CD4-positive, CD25-positive, alpha-beta regulatory T cell (primary cell): ENCODE measurements at places on chromosomes 2 and 18. TPM values are rescaled to one million over a fixed set of nuclear protein-coding genes. Genes with fewer than 3 reads are reported as not detected.
A peak's percentile ranks its signal among the peaks of the same experiment; 100 is the strongest.

MAP2 gene
- not detected for total RNA-seq

DNA sequence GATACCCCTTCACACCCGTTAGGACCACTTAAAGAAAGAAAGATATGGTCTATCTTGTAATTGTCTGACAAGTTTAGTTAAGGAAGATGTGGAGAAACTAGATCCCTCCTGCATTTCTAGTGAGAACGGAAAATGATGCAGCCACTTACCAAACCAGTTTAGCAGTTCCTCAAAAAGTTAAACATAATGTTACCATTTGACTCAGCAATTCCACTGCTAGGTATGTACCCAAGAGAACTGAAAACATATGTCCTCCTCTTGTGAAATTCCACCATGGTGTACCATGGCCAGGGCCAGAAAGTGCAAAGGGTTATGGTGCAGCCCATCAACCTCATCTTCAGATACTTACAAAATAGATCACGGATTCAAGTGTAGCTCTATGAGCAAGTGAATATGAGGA lies 79.0 kb upstream of the ID2 start:
- no peak for DNase-seq

NOSTRIN gene
- not detected for total RNA-seq

- peak; percentile 32 for DNase-seq
Measured at GRCh38 chr2:201263779-201264178, 3.4 kb downstream of the CASP8 start.

DNA sequence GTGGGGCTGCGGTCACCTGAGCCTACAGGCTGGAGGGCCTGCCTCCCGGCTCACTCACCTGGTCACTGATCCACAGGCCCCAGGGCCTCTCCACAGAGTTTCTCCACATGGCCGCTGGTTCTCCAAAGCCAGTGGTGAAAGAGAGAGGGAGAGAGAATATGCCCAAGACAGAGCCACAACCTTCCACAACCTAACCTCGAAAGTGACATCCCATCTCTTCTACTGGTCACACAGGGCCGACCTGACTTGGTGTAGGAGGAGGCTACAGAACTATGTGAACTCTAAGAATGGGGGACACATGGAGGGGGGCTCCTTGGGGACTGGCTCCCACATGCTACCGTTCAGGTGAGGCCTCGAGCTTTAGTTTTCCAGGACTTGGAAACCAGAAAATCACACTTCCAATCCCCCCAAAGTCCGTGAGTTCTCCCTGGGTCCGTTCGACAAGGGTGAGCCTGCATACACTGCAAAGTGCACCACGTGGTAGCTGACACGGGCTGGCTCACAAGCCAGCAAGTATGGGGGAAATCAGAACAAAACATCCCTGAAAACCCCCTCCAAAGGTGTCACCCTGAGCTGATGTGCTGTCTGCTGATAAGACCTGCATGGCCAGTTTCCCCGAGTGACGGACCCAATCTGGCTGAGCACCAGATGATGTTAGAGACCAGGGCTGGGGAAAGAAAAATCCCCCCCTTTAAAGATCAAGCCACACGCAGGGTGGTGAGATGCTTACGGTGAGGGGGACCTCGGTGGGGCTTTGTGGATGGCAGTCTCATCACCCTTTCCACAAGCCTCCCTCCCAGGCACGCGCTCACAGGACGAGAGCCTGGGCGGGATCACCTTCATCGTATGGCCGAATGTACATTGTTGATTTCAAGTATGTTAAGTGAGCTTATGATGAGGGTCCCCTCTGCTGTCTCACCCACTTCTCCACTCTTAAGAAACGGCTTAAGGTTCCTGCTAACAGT lies 54.2 kb upstream of the SEMA4C start:
- no peak for DNase-seq

DNA sequence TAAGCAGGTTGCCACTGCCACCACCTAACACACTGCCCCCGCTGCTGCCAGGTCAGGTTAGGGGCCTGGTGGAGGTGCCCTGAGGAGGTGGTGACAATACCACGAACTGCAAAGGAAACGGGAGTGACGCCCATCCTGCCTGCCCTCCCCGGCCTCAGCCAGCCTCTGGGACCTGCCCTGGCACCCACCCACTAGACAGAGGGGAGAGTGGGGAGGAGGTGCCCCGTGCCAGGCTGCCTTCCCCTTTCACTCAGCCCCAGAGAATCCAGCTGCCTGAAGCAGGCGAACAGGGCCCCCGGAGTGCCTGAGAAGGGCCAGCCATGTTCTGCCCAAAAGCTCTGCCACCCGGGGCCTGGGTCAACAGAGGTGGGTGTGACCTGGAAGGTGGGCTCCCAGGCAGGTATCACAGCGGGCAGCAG lies 44.5 kb upstream of the FOSL2 start:
- peak; percentile 95 for DNase-seq

DNA sequence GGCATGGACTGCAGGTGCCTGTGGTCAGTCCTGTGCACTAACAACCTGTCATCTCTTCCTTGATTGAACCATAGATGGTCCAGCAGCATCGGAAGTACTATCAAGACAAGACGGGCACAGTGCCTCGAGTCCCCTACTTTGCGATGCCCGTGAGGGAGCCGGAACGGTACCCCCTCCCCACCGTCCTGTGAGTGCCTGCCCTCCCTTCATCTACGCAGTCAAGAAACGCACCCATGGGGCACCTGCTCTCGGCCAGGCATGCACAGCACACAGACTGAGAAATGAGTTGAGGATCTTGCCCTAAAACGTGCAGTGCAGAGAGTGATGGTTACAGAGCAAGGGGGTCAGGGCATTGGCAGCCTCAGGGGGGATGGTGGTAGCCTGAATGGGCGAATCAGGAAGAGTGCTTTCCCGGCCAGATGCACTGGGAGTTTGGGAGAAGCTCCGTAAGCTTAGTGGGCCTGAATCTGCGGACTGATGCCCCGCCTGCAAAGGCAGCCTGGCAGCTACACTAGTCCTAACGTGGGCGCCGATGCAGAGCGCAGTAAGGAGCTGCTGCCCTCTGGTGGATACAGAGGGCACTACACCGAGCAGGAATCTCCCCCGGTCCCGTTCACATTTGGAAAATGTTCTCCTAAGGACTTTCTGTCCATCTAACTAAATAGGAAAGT lies 63.6 kb downstream of the CIB4 start:
- DNase-seq = peak; percentile 30

OTX1 gene
- total RNA-seq = not detected

WDCP gene
- 6.3 TPM for total RNA-seq

CDH19 gene
- not detected for total RNA-seq

- DNase-seq = no peak
Measured at GRCh38 chr2:102421890-102422759, 835 bp upstream of the IL18RAP start.

DNA sequence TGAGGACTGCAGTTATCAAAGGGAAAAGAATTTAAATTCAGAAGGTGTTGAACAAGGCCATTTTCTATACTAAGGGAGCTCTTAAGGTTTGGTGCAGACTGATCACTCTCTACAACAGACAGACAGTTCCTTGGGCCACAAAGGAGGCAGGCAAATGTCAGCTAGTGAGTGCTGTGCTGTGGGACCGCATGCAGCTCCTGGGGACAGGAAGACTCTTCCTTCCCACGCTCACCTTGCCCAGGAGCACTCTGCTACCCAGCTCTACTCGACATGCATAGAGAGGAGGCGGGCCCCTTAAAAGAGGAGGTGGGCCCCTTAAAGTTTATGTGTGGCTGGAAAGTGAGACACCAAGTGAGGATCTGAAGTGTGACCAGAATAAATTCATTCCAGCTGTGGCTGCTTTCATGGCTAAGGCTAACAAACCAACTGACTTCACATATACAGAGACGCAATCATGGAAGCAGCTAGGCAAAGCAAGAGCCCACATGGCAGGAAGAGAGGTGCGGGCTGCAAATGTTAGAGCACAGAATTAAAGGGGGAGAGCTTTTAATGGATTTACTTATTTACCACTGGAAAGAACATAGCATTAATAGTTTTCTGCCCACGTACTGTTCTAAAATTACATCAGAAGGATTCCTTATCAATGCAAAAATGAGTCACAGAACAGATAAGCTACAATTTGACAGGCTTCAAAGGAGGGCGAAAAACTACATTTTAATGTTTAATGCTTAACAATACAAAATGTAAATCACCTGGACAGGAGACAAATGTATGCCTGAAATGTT lies 101.4 kb upstream of the RNU4ATAC start:
- DNase-seq = no peak

DTYMK gene
- total RNA-seq = 13.1 TPM

- DNase-seq = peak; percentile 34
Measured at GRCh38 chr2:86764661-86765309, 25.9 kb downstream of the CD8A start.
